ENCODE measurements at places on chromosomes 1 and 21. TPM values are rescaled to one million over a fixed set of nuclear protein-coding genes. Genes with fewer than 3 reads are reported as not detected.

- H3K27me3 ChIP-seq = peaks cover 3% of the 10 kb centered on the region
- DNase-seq = no peak
- H3K36me3 ChIP-seq = no peaks in the 10 kb centered on the region
- peak within 1 kb of the TSS; percentile 80 for H3K27ac ChIP-seq
Measured at GRCh38 chr1:233327651-233328141, at the start of gene MAP3K21. Gene MAP3K21 (plus strand): TSS chr1:233327724. CDS start chr1:233328029, 305 bp downstream.

- no peak overlapping the region for H3K4me3 ChIP-seq
- H3K36me3 ChIP-seq = no peaks in the 10 kb centered on the region
- no peak for DNase-seq
- no peaks in the 10 kb centered on the region for H3K4me1 ChIP-seq
- no peaks in the 10 kb centered on the region for H3K27me3 ChIP-seq
- no peak overlapping the region for H3K27ac ChIP-seq
Measured at GRCh38 chr1:7373876-7374562, 397.1 kb upstream of the VAMP3 start.

DNA sequence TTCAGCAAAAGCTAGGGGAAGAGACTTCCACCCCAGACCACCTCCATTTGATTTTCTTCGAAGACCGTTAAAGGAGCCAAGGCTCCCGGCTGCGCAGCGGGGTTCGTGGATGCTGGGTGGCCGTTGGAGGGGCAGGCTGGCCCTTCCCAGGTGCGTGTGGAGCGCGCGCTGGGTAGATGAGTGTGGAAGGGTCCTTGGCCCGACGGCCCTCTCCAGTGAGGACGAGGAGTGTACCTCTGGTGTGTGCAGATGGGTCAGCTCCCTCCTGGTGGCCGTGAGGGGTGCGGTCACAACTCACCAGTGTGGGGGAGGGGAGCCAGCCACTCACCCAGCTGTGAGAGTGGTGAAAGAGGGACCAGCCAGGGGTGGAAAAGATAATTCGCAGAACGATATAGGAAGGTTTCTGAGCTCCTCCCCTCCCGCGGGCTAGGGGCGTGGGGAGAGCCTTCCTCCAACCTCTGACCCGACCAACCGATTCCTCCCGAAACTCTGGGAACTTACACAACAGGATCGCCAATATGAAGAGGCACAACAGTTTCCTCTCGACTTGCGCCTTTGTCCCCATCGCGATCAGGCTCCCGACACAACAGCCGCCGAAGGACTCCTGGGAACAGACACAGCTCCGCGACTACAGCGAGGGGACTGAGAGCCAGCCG lies at the start of gene F11R:
TSS of gene F11R (minus strand) at position 644 of the 656 bp plus-strand sequence. CDS start at position 565, 79 bp downstream.
- H3K27ac ChIP-seq = peak within 1 kb of the TSS; percentile 94
- peak within 1 kb of the TSS; percentile 91 for H3K4me3 ChIP-seq
- no peaks in the 10 kb centered on the region for H3K27me3 ChIP-seq
- no peaks in the 10 kb centered on the region for H3K36me3 ChIP-seq

GRCh38 chr1:88730132-88730675 lies 46.1 kb downstream of the PKN2 start:
- peaks cover 36% of the 10 kb centered on the region for H3K4me1 ChIP-seq
- DNase-seq = no peak
- no peaks in the 10 kb centered on the region for H3K27me3 ChIP-seq
- no peak overlapping the region for H3K4me3 ChIP-seq

AADACL3 gene
- not detected for total RNA-seq

DNA sequence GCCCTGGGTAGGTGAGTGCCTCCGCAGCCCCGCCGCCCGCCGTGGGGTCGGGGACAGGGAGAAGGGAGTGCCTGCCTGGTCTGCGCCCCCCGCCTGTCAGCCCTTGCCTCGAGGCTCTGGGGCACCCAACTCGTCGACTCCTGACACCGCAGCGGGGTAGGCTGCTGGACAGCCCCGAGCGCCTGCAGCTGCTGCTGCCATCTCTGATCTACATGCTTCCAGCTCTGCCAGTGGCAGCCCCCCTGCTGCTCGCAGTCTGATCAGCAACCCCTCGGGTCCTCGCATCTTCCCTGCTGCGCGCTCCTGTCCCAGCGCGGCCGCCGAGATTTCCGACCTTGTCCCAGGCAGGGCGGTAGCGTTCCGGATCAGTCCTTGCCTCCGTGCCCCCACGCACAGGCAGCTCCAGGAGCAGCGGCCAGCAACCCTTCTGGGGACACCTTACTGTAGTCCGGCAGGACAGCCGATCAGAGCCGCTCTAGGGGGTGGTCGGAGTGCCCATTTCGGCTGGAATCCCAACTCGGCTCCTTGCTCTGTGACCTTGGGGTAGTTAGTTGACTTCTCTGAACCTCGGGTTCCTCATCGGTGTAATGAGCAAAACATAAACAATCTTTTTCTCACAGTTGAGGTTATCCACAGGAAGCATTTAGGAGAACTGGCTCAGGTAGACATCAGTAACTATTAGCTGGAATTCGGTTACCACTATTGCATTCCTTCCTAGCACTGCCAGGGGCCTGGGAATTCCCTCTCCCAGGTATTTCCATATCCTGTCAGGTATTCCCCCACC lies 540 bp downstream of the BCAN start:
- peak overlapping the region; percentile 44 for H3K4me3 ChIP-seq
- DNase-seq = no peak
- H3K27me3 ChIP-seq = peaks cover 94% of the 10 kb centered on the region
- H3K4me1 ChIP-seq = peaks cover 12% of the 10 kb centered on the region
- no peaks in the 10 kb centered on the region for H3K36me3 ChIP-seq

ACTL8 gene
- total RNA-seq = not detected

Data from lower lobe of right lung (tissue), 2 donors.